ENCODE measurements at places on chromosomes 4 and X. TPM values are rescaled to one million over a fixed set of nuclear protein-coding genes. Genes with fewer than 3 reads are reported as not detected.

DNA sequence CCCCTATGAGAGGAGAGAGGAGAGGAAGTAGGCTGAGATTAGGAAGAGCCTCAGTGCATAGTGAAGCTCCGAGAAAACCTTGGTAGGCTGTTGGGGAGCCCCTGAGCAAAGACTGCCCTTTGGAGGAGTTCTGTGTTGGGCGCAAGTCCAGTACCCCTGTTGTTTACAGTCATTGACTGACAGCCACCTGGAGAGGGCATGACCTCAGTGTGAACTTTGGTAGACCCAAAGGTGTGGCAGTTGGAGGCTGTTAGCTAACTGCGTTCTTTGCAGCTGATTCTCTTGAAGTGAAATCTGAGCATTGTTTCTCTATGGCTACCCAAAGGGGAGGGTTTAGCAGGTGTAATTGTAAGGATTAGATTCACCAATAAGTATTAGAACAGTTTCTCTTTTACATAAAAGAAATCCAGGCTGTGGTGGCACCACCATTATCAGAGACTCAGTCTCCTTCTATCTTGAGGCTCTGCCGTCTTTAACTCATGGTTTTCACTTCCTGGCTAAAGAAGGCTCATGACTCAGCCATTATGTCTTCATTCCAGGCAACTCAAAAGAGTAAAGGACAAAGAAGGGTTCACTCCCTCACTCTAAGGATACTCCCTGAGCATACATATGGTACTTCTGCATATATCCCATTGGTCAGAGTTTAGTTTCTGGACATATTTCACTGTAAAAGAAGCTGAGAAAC, 33.4 kb downstream of the ANXA3 start:
- no peak for DNase-seq

DNA sequence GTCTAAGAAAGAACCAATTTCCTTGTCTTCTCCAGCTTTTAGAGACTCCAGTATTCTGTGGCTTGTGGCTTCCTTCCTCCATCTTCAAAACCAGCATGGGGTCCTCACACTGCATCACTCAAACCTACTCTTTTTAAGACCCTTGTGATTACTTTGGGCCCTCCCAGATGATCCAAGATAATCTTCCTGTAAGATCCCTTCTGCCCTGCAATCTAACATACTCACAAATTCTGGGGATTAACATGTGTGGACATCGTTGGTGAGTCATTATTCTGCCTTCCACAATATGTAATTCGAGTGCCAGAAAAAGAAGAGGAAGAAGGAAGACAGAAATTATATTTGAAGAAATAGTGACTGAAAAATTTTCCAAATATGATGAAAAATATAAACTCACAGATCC, 47.9 kb downstream of the BEND4 start:
- DNase-seq, result no peak

DNA sequence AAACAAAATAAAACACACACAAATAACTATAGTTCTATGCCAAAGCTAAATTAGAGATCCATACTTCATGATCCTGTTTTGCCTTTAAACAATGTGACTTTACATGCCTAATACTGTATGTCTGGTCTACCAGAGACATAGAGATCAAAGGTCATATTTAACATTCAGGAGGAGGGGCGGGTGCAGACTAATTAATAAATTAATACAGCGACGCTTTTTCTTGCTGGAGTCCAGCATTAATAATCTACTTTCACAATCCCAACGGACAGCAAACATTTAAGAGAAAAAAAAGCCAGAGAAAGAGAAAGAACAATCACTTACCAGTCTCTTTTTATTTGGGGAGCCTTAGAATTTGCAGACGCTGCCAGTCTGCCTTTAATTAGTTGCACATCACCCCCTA, 509 bp downstream of the CXXC4 start:
- no peak for DNase-seq

GRCh38 chrX:68695206-68695845, 47.9 kb downstream of the STARD8 start:
- no peak for DNase-seq

DNA sequence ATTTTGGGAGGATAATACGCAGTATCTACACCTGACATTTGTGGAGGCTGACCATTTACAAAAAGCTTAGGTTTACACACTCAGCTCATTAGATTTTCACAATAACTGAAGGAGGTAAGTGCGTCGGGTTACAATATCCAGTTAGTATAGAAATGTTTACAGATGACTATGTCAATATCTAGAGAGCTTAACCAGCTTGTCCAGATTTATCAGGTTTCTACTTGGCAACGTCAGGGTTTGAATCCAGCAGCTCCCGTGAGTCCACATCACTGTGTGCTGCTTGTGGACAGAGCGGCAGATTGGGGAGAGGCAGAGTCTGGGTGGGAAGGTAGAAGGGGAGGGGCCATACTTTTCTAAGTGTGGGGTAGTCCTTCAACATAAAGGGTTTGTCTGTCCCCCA, 28.3 kb downstream of the ARHGAP10 start:
- DNase-seq, result no peak

Gene FMR1NB
- not detected for total RNA-seq

DNA sequence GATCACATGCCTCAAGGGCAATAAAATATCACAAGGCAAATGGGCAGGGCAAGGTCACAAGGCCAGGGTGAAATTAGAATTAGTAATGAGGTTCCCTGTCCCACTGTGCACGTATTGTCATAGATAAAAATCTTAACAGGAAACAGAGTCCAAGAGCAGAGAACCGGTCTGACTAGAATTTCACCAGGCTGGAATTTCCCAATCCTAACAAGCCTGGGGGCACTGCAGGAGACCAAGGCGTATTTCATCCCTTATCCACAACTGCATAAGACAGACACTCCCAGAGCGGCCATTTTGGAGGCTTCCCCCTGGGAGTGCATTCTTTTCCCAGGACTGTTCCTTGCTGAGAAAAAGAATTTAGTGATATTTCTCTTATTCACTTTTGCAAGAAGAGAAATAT, 25.9 kb upstream of the PRDM5 start:
- no peak for DNase-seq

GRCh38 chr4:24475756-24476155, 108.6 kb downstream of the DHX15 start:
- no peak for DNase-seq

GRCh38 chrX:47637546-47638195, 7.9 kb upstream of the CFP start:
- no peak for DNase-seq

Gene MAOB
- total RNA-seq, result 6.6 TPM

GRCh38 chrX:25873196-25873595, 264.9 kb upstream of the MAGEB18 start:
- no peak for DNase-seq

GRCh38 chr4:147943159-147943638, 211.3 kb downstream of the ARHGAP10 start:
- no peak for DNase-seq

GRCh38 chr4:43325220-43325967, 432.9 kb downstream of the GRXCR1 start:
- DNase-seq, result no peak
